ENCODE measurements at places on chromosomes 16 and 17.

- no peak for DNase-seq
These were observed 65.4 kb downstream of the C16orf78 start for GRCh38 chr16:49439050-49439449.

GRCh38 chr16:695355-696089 lies 5.3 kb upstream of the WDR24 start:
- no peak for DNase-seq

GRCh38 chr17:48644910-48645557 lies 18.9 kb upstream of the HOXB9 start:
- no peak for DNase-seq

GRCh38 chr16:28876019-28876659 lies 2.1 kb upstream of the ATP2A1 start:
- DNase-seq: no peak

- no peak for DNase-seq
These were observed 39.7 kb upstream of the ALDH3A1 start for GRCh38 chr17:19787733-19788357.

GRCh38 chr16:52573365-52574299 lies 26.7 kb upstream of the TOX3 start:
- no peak for DNase-seq

DNA sequence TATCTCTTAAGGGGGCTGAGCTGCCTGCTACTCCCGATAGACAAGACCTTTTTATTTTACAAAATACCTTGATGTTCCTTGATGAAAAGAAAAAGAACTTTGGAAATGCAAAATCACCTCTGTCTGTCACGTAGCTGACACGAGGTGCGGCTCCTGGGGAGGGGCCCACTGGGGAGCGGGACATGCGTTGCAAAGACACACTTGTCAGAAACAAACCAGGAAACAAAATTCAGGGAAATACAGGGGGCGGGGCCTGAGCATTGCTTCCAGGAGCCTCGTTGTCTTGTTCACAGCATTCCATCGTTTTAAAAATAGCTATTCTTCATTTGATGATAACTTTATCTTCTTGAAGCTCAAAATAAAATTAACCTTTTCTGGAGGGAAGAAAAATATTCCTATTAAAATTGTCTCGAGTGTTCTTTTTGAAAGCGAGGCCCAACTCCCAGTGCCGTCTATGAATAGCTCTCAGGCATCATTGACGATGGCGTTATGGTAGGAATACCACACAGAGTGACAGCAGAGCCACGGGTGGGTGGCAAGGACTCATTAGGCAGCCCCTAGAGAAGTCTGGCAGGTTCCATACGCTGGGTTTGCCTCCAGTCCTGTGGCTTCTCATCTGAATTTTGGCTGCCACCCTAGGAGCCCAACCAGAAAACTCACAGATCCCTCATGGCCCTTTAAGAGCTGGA lies 286.9 kb downstream of the CPPED1 start:
- no peak for DNase-seq

- DNase-seq: no peak
These were observed 933 bp upstream of the SNN start for GRCh38 chr16:11667221-11667823.

GRCh38 chr16:14564323-14564722 lies 65.7 kb downstream of the PARN start:
- no peak for DNase-seq

DNA sequence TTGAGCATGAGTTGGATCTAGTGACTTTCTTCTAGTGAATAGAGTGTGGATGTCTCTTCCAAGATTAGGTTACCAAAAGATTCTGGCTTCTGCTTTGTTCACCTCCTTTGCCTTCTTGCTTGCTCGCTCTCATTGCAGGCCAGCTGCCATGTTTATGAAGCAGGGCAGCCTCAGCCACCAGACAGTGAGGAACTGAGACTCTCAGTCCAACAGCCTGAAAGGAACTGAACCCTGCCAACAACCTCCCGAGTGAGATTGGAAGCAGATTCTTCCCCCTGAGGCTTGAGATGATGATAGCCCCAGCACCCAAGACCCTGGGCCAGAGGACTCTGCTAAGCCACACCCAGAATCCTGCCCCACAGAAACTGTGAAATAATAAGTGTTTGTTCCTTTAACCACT lies 48.4 kb downstream of the NOG start:
- DNase-seq: no peak

GRCh38 chr17:78522031-78522809 lies 55.0 kb downstream of the DNAH17 start:
- no peak for DNase-seq

DNA sequence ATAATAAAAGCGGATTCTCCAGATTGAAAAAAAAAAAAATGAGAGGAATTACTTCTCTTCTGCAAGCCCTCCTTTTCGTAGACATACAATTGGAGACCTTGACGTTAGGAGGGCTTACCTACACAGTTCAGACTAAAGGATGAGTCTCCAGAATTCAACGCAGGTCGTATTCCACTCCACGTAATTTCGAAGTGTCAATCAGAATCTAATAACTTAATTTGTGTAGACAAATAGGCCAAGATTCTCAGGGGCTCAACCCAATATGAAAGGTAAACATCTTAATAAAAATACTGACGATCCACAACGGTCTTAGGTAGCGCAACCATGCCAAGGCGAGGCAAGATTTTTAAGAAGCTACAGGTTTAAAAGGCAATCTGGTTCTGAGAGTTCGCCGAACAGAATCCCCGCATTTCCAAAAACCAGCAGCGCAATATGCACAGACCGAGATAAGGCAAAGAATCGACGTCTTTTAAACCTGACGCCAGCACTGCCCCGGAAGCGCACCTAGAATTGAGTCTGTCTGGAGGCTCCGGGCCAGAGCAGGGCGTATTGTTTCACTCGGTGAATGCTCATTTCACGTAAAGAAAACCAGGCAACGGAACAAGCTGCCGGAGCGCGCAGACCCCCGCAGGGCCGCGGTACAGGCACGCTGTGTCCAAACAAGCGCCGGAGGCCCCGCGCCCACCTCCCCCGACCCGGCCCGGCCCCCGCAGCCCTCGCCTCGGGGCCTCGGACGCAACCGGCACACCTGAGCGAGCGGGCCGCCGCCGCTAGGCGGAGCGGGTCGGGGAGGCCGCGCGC lies 623 bp downstream of the MBTPS1 start:
- peak; percentile 17 for DNase-seq

GRCh38 chr16:50889276-50889675 lies 147.4 kb downstream of the CYLD start:
- DNase-seq: no peak

GRCh38 chr16:81551821-81552304 lies 107.3 kb downstream of the CMIP start:
- DNase-seq: no peak

- DNase-seq: no peak
These were observed 5.1 kb downstream of the GGA2 start for GRCh38 chr16:23505180-23505665.

DNA sequence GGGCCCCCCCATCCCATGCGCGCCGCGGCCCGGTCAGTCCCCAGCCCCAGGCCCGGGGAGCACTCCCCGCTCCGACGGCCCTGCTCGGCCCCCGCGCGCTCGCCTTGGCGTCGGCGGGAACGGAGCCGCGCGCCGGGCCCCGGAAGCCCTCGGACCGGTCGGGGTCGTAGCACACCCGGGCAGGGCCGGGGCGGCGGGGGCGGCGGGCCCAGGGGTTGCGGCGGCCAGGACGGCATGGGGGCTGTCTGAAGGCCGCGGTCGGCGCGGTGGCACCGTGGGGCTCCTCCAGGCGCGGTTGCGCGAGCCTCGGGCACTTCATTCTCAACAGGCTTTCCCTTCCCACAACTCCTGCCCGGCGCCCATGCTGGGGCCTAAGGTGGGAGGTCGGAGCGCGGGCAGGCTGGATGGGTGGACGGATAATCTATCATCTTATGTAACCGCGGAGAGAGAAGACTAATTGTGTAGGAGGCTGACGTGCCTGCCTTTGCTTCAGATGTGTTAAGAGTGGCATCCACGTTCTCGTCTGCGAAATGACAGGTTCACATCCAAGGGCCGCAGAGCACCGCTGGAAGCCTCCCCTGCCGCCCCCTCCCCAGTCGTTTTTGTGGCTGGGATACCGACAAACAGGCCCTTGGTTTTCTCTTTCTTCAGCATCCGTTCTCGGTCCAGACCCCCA lies 708 bp downstream of the BAIAP2 start:
- DNase-seq: no peak

DNA sequence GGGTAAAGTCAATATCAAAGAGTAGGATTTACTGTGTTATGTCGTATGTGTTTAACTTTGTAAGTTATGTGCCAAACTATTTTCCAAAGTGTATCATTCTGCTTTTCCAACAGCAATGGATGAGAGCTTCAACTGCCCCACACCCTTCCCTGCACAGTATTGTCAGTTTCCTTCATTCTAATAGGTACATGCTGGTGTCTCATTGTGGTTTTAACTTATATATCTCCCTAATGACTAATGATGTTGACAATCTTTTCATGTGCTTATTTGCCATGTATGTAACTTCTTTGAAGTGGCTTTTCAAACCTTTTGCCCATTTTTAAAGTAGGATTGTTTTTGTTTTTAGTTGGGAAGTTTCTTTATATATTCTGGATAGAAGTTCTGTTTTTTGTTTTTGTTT lies 3.8 kb downstream of the DDX19B start:
- DNase-seq: no peak

DNA sequence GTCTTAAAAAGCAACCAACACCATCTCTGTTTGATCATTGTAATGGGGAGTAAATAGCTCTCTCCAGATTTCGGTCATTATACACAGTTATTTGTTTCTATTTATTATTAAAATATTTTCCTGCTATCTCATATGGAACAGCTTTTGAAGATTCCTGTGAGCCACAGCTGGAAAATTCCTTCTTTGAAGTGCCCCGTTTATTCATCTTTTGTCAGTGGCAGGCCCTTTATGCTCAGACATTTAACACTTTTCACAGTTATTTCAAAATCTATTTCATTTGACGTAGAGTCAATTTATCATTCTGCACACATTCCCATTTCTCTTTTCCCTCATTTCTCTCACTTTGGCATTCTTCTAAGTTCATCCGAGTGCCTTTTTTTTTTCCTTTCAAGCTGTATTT lies 245.9 kb upstream of the ELAC2 start:
- no peak for DNase-seq

GRCh38 chr16:88026964-88027938 lies 76.0 kb downstream of the BANP start:
- no peak for DNase-seq

DNA sequence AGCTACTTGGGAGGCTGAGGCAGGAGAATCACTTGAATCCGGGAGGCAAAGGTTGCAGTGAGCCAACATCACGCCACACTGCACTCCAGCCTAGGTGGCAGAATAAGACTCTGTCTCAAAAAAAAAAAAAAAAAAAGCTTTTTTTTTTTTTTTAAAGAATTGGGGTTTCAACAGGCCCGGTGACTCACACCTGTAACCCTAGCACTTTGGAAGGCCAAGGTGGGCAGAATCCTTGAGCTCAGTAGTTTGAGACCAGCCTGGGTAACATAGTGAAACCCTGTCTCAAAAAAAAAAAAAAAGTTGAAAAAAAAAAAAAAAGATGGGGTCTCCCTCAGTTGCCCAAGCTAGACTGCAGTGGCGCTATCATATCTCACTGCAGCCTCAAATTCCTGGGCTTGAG lies 6.6 kb upstream of the HEXIM2 start:
- DNase-seq: no peak

DNA sequence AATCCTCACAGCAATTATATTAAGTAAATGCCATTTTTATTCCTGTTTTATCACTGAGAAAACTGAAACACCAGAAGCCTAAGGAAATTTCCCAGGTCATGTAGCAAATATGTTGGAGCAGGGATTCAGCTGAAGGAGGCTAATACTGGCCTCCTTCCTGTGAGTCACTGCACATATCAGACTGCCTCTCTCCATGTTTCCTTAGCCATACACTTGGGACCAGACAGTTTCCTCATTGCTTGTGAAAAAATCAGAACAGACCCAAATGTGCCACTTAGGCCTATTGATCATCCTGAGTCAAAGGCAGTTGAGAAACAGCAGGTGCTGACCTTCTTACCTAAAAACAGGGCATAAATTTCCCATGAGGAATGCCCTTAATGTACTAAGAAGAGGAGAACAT lies 18.9 kb upstream of the ELAC2 start:
- no peak for DNase-seq

DNA sequence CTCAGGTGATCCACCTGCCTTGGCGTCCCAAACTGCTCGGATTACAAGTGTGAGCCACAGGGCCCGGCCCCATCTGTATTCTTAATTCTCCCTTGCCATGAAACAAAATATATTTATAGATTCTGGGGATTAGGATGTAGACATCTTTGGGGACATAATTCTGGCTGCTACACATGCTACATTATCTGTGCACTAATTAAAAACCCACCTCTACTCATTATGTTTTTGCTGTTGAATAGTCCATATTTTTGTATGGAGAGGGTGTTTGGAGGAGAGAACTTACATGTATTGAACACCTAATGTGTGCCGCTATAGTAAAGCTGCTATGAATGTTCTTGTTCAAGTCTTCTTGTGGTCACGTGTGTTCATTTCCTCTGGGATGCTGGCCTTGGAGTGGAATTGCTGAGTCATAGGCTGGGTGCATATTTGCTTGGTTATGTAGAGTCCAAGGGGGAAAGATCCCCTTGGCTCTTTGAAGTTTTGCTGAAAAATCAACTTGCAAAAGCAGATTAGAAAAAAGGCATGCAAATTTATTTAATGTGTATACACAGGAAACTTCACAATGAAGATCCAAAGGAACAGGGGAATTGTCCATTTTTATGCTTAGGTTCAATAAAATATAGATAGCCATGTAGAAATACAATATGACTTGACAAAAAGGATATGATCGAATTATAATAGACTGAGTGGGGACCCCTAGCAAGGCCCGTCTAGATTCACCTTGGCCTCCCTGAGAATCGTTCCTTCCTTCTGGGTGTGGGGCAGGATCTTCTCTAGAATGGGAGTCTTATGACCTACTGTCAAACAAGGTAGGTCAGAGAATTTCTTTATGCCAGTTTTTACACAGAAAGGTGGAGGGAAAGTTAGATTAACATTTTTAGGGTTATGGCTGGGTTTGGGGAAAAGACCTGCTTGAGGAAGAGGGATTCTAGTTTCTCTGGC lies 42.1 kb upstream of the GPRC5B start:
- DNase-seq: no peak

GRCh38 chr16:66902648-66903543 lies 15.8 kb downstream of the CDH16 start:
- no peak for DNase-seq

DNA sequence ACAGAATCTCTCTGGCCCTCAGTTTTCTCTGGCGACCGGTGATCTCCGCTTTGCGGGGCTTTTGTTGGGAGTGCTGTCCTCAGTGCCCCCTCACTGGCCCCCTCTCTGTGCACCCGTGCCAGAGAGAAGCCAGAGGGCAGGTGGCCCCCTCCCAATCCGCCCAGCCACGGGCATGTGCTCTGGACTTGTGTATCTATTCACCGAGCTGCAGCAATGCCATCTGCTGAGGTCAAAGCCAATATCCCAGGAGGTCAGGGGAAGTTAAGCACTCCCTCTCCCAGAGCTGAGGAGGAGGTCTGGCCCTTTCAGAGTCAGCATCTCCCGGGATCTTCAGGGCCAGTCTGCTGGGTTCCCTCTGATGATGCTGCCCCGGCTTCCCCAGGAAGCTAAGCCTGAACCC lies 5.1 kb downstream of the CACNG5 start:
- DNase-seq: no peak
